Activated effector memory CD4-positive, alpha-beta T cell treated with Interleukin-2 at 50 U/mL for 16 hours (primary cell): ENCODE measurements at places on chromosomes 1 and 21.

DNA sequence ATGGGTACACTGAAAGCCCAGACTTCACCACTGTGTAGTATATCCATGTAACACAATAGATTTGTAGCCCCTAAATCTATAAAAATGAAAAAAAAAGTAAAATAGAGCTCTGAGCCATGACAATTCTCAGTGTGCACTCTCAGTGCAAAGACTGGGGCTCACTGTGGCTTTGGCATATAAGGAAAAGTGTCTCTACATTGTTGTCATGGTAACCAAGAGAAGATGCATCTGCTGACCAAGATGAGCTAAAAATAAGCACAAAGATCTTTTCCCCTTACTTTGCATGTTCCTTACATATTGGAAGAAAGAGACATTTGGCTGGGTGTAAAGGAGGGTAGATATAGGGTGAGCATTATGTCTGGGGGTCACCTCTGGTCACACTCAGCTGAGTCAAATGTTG is 12.0 kb downstream of the PGLYRP4 start:
- no peak for DNase-seq

- DNase-seq = no peak
These were observed 287.1 kb downstream of the LTN1 start for GRCh38 chr21:28705616-28706015.

DNA sequence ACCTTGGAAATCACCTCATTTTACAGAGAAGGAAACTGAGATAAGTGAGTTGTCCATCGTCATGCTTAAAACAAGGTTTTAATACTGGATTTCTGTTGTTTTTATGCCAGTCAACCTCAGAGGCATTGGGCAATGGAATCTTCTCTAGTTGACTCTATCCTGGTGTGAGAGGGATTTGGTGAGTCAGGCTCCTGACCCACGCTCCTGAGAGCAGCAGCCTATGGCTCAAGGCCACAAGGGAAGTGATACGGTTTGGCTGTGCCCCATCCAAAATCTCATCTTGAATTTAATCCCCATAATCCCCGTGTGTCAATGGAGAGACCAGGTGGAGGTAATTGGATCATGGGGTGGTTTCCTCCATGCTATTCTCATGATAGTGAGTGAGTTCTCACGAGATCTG is 90.1 kb downstream of the TLR5 start:
- no peak for DNase-seq

DNA sequence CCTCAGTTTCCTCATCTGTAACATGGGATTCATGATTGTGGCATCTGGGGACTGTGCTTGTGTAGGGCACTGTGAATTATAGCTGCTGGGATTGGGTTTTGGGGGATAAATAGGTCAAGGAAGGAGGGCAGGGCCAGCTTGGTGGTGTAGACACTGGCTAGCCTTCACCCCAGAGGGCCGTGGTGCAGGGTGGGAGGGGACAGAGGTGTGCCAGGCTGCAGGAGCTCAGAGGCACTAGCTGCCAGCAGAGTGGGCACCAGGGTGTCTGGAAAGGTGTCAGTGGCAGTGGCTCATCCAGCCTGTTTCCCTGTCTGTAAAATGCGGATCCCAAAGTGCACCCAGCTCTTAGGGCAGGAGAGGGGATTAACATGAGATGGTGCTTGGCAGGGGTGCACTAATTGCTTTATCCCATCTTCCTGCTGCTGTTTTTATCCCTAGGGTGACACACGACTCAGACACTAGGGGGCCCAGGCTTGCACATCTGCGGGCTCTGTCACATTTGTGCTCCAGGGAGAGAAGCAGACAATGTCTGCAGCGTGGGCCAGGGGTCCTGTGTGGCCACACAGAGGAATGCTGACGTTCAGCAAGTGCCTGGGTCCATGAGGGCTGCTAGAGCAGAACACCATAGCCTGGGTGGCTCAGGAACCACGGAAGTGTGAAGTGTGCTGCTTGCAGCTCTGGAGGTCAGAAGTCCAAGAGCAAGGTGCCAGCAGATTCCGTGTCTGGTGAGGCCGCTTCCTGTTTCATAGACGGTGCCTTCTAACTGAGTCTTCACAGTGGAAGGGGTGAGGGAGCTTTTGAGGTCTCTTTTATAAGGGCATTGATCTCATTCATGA is 19.3 kb downstream of the OBSCN start:
- no peak for DNase-seq

GRCh38 chr1:199580300-199580699 is 447.2 kb upstream of the NR5A2 start:
- DNase-seq = no peak

DNA sequence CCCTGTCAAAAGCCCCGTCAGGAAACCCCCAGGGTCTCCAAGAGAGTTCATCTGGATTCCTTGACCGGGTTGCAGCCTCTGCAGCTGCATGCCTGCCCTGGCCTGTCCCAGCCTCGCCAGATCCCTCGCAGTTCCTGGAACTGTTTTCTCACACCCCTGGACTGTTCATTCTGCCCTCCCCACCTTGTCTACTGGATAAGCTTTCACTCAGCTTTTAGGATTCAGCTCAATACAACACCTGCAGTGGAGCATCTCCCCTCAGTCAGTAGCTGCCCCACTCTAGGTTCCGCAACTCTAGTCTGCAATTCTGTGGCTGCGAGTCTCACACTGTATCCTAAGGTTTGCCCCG is 67.2 kb downstream of the FAM163A start:
- DNase-seq = no peak

- no peak for DNase-seq
These were observed 2.8 kb upstream of the MTF2 start for GRCh38 chr1:93076268-93076667.

GRCh38 chr1:156089704-156090103 is 7.4 kb upstream of the MEX3A start:
- no peak for DNase-seq

- DNase-seq = no peak
These were observed 49.6 kb upstream of the ADAR start for GRCh38 chr1:154657556-154657955.

- DNase-seq = no peak
These were observed 21.3 kb downstream of the CHIT1 start for GRCh38 chr1:203208181-203208580.

DNA sequence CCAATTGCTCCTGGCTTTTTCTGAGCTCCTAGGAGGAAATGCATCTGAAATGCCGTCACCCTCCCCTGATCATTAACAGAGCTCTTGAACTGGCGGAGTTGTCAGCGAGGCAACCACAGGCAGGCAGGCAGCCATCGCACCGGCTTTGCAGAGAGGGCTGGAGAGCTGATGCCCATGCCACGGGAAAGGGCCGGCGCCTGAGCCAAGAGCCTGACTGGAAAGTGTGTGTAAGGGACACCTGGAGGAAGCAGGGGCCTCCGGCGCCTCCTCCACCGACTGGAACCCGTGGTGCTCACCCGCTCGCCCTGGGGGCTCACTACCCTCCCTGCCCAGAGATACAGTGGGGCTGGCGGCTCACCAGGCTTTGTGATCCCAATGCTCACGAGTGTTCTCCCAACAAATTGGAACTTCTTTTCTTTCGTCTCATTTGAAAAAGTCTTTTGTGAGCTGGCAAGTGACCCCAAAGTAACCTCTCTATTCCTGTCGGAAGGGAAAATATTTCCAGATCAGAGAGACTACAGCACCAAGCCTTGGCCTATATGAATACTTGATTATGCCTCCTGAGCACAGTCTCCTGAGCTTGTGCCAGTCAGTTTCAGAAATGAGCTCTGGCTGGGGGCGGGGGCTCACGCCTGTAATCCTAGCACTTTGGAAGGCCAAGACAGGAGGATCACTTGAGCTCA is 97.7 kb upstream of the SLC25A33 start:
- no peak for DNase-seq

DNA sequence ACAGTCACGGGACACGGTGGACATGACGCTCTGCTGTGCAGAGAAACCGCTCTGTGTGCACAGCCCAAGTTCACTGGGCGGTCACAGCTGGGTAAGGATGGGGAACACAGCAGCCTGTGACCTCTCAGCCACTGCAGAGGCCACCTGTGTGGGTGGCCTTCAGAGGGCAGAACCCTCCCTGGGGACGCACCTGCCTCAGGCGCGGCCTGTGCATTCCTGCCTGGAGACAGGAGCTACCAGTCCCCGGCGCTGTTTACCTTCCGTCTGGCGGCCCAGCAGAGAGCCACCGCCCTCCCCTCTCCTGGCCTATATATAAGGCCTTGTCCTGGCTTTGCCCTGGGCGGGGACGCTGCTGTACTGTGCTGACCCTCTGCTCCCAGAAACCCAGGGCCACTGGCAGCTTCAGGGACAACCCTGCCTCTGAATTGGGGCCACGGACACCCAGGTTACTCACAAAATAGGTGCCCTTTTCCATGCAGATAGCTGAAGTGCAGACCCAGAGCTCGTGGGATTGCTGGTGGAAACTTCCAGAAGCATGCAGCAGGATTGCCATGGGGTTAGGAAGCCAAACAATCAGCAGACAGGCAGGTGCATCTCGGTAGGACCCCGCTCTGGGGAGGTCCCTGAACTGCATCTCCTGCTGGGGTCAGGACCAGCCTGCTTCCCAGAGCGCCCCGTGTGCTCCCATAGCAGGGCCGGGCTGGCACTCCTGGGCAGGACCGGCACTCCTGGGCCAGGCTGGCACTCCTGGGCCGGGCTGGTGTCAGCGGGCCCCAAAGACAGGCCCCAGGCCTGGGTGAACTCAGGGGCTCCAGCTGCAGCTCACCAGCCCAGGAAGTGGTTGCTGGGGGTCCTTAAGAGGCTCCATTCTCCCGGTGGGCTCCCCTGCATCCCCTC is 83.6 kb downstream of the SIK1 start:
- no peak for DNase-seq

DNA sequence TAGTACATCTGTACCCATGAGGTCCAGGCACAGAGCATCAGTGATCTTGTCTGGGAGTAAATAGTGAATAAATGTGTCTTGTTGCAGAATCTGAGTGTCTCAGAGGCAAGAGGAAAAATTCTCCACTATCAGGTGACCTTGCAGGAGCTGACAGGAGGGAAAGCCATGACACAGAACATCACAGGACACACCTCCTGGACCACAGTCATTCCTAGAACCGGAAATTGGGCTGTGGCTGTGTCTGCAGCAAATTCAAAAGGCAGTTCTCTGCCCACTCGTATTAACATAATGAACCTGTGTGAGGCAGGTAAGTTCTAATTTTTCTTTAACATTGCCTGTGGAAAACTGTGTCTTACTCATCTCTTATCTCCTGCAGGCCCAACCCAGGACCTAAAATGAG is 43.1 kb downstream of the IL12RB2 start:
- DNase-seq = no peak

- DNase-seq = no peak
These were observed 8.7 kb upstream of the ZNF691 start for GRCh38 chr1:42837709-42838108.

DNA sequence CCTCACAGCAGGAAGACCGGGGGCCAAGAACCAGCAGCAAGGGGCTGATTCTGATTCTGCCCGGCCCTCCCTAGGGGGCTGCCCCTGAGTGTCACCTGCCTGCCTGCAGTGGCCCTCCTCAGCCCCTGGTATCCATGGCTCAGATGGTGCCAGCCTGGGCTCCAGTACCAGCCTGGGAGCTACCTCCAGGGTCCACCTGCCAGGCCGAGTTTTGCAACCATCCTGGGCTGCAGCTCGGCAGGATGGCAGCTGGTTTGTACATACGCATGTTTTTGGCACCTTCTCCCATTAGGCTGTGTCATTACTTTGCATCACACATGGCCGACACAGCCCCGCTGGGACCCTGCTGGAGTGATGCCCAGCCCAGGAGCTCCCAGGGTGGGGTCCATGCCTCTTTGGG is 93.3 kb upstream of the WNT4 start:
- no peak for DNase-seq

DNA sequence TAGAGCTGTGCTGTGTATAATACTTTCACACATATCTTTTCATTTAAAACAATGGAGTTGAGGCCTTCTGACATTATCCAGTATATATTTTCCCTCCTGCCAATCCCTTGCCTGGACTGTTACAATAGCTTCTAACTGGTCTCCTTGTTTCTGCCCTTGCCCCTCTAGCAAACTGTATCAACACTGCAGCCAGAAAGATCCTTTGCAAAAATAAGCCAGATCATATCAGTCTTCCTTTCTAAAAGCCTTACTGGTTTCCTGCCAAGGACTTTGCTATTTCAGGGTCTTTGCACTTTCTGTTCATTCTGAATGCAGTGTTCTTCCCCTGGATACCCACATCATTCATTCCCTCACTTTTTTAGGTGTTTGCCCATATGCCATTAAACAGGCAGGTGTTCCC is 370.1 kb downstream of the PTBP2 start:
- no peak for DNase-seq

DNA sequence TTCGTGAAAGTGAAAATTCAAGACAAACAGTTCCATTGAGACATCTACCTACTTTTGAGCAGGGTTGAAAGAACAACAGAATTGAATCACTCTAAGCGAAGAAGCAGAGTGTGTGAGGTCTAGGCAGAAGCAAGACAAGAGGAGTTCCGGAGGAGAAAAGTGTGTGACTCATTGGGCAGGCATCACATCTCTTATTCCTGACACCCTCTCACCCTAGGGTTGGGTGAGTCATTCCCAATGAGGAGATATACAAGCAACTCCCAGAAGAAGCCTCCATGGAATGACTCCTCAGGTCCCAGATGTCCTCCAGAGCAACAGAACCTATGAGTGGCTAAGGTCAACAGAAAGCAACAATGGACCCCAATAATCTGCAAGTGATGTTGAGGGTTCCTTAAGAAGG is 138.1 kb downstream of the TPR start:
- no peak for DNase-seq

- no peak for DNase-seq
These were observed 391.6 kb downstream of the PBX1 start for GRCh38 chr1:164950541-164950986.

DNA sequence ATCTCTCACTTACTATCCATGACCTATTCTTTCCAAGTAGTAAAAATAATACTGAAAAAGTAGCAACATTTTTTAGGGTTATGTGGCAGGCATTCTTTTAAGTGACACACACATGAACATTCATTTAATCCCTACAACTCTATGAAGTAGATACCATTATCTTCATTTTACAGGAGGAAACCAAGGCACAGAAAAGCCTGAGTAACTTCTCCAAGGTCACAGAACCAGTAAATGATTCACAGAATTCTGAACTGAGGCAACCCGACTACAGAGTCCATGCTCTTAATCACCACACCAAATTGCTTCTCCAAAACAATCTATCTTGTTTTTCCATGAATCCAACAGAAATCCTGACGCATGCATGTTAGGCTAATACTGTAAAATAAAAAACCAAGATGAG is 17.5 kb downstream of the FUBP1 start:
- DNase-seq = no peak

- DNase-seq = no peak
These were observed 82.2 kb upstream of the ACTRT2 start for GRCh38 chr1:2939041-2939552.

DNA sequence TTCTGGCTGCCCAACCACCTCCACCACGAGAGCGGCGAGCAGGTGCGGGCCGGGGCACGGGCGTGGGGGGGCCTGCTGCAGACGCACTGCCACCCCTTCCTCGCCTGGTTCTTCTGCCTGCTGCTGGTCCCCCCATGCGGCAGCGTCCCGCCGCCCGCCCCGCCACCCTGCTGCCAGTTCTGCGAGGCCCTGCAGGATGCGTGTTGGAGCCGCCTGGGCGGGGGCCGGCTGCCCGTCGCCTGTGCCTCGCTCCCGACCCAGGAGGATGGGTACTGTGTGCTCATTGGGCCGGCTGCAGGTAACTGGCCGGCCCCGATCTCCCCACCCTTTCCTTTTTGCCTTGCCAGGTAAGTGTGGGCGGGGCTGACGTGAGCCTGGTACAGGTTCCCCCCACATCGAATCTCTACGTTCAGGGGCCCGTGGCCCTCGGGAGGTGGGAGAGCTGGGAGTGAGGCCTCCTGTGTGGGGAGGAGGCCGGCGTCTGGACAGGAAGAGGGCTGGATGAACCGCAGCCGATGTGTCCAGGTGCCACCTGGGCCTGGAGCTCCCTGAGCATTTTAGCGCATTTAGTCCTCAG is 51.7 kb downstream of the COL18A1 start:
- no peak for DNase-seq
